ENCODE measurements at places on chromosomes 2 and 18.
A peak's percentile ranks its signal among the peaks of the same experiment; 100 is the strongest.

DNA sequence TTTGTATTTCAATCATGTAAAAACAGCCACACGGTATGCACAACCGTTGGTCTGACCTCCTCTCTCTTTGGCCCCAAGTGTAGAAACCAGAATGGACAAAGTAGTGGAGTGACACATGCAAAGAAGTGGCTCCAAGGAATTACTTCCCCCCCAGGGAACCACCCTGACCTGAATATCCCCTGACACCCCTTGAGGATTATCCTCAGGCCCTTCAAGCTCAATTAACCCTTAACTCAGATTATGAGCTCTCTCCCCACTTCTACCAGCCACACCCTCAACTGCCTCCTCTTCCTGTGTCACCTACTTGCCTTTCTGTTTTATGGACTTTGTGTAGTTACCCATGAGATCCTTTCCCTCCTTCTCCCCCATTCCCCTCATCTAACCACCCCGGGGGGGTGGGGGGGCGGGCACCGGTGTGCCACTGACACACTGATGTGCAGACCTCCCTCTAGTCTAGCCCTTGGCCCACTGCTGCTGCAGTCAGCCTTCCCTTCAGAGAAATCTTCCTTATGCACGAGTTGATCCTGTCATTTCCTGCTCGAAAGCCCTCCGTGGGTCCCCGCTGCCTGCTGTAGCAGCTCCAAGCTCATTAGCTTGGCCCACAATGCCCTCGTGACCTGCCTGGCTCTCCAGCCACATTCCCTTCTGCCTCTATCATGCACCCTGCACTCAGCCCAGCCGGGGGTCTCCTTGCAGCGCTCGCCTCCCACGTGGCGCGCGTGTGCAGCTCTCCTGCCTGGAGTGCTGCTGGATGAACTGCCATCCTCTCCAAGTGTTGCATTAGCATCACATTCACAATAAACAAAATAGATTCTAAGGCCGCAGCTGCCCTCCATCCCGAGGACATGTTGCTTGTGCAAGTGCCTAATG is 40.1 kb upstream of the TMEM177 start:
- peak; percentile 3 for DNase-seq

GRCh38 chr2:111958901-111959300 is 60.5 kb downstream of the MERTK start:
- no peak for DNase-seq

GRCh38 chr2:95174031-95174542 is 8.5 kb downstream of the ZNF2 start:
- no peak for DNase-seq

- peak; percentile 67 for DNase-seq
Observed at GRCh38 chr18:28045176-28045810, 131.6 kb downstream of the CDH2 start.

GRCh38 chr2:153873052-153874048 is 1.6 kb downstream of the GALNT13 start:
- DNase-seq, result peak; percentile 65

GRCh38 chr2:212088353-212088752 is 450.2 kb downstream of the ERBB4 start:
- DNase-seq, result no peak
